Testis (tissue), 5 donors: ENCODE measurements at places on chromosomes 7 and 10. TPM values are rescaled to one million over a fixed set of nuclear protein-coding genes. Genes with fewer than 3 reads are reported as not detected.

DNA sequence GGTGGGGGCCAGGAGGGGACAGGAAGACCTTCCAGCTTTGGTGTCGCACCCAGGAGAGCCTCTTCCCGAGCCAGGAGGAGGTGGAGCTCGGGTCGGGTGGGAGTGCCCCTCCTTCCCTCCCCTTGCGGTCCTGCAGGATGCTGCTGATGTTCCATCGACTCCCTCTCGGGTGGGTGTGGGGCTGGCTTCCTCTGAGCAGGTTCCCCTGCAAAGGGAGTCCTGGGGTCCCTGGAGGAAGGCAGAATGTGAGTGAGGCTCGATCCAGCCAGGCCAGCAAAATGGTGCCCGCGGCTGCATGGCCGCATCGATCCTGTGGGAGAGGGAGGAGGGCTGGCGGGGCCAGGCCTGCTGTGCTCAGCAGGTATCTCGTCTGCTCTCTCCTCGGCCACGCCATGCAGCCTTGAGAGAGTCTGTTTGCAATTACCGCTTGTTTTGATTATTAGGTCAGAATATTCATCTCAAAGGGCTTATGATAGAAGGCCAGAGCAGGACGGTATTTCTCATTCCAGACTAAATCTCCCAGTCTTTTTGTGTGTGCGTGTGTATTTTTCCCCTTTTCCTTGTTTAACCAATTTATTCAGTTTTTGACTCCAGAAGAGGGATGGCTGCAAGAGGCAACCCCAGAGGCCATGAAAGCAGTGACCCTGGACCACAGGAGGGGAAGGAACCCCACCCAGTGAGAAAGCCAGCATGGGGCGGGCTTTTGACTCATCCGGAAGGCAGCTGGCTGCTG is 137.3 kb upstream of the ZMIZ1 start:
- peak; percentile 65 for DNase-seq

NRCAM gene
- 7.6 TPM for total RNA-seq

DNA sequence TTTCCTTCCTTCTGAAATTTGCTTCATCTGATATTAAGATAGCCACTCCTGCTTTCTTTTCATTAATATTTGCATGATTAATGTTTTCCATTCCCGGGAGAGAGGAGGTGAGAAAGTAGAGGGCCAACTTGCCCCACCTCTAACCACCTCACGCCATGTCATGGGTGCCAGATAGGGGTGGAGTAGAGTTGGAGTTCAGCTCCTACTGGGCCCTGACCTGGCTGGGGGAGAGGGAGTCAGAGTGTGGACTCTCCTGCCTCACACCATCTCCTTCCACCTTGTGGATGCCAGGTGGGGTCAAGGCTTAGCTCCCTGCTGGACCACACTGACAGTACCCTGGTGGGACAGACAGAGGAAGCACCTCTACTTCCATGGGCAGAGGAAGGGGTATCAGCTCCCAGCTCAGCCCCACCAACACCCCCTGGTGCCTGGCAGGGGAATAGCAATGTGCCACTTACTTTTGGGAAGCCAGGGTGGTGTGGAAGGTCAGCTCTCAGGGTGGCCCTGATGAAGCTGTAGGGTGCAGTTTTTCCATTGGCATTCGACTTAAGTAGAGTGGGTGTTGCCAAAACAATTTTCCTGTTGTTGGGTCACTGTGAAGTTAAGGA is 28.0 kb downstream of the CHST12 start:
- no peak for DNase-seq

C10orf53 gene
- 33.5 TPM for total RNA-seq

DRGX gene
- not detected for total RNA-seq

DNA sequence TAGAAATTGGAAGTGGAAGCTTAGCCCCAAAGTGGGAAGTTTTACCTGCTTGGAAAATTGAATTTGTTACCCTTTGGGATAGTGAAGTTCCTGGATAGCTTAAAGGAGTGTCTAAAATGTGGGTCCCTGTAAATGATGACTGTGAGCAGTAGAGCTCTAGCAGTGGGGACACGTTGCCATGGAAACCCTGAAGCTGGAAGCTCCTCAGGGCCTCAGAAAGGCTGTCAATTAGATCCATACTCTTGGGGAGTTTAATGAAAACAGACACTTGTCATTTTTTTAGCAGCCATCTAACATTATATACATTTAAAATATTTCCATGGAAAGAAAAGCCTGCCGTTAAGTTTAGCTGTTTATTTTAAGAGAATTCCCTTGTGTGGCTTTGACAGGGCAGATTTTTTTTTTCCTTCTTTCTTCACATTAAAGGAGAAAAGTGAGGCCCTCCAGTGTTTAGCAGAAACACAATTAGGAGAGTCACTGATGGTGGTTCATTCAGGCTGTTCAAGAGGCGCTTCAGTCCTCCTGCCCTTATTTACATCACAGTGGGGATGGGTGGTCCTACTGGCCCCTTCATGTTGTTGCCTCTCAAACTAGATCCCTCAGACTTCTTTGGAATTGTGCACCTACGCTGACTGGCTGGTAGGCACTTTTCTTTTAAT is 518.4 kb downstream of the CCSER2 start:
- no peak for DNase-seq

GRCh38 chr7:36653663-36654355 is 70.5 kb downstream of the AOAH start:
- DNase-seq, result no peak

PITX3 gene
- 0.74 TPM for total RNA-seq

TSPAN15 gene
- total RNA-seq, result 37.5 TPM

DNA sequence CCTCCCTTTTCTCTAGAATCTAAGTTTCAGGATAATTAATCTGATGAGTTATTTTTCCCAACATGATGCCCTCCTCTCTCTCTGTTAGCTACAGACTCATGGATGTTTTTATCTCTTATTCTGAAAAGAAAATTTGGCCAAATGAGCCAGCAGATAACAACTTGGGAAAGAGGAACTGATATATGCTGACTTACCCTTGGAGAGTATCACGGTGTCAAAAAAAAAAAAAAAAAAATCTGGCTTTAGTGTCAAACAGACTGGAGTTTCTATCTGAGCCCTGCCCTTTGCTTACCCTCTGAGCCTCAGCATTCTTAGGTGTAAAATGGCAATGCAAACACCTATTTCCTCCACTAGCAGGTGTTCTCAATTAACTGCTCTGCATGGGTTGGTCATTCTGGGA is 190.4 kb downstream of the AHR start:
- no peak for DNase-seq

- no peak for DNase-seq
These were observed 62.7 kb downstream of the MAD1L1 start for GRCh38 chr7:2169923-2170575.

DNA sequence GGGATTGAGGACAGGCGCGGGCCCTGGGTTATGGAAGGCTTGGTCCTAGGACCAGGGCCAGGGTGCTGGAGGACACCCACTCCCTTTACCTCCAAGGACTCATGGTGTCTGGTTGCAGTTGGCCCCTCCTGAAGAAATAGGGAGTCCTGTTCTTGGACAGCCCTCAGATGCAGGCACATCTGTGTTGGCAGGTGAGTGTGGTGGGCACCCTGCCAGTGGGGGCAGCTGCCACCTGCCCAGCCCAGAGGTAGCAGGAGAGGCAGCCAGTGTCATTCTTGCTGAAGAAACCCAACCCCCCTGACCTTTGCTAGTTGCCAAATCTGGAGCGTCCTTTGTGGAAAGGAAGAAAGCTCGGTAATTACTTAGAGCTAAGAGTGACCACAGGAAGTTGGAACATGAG is 8.3 kb downstream of the GALNT17 start:
- no peak for DNase-seq

GRCh38 chr10:14952851-14953423 is 959 bp downstream of the DCLRE1C start:
- no peak for DNase-seq

DNA sequence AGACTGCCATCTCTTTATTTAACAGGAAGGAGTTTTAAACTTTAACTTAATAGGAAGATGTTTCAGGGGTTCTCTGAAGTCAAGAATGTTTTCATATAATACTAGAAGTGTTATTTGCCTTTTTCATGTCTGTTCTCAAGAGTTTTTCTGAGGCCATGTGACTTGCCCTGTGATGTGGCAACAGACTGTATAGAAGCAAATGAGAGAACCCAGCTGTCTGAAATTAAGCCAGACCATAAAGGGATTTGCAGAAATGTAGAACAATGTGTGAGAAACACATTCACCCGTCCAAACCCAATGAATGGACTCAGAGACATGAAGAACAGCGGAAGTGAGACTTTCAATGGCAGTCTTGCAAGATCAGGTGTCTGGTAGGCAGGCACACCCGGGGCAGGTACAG is 23.8 kb downstream of the MAPK8 start:
- no peak for DNase-seq

LRRC4 gene
- total RNA-seq, result 10.2 TPM

MEST gene
- 36.5 TPM for total RNA-seq

GRCh38 chr10:128631801-128632241 is 505.6 kb upstream of the MKI67 start:
- no peak for DNase-seq

POMZP3 gene
- 35.0 TPM for total RNA-seq

DNA sequence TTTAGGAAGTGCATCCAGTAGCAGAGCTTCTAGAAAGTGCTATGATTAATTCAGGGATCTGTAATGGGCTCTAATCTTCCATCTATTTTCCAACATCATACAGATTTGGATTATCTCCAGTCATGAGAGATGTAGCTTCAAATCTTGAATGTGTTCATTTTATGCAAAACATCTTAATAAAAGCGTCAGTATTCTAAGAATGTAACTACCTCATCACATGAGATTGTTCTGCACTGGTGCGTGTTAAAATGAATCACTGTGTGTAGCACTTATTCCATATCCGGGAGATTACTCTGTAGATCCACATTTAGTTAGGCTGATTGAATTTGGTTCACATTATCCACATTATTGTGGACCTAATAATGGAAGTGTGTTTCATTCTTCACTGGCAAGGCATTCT is 344.9 kb upstream of the CHRM2 start:
- no peak for DNase-seq

DNA sequence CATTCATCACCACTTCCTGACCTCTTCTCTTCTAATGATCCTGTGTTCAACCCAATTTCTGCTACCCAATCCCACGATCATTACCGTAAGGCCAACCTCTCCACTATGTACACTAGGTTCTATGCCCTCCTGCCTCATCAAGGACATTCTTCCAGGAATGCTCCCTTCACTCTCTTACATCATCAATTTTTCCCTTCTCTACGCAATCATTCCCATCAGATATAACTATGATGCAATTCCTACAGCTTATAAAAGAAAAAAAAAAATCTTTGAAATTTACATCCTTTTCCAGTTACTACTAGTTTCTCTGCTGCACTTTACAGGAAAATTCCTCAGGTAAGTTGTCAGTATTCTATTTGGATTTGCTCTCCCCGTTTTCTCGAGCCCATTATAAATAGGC is 30.8 kb upstream of the GPR22 start:
- DNase-seq, result no peak

DNA sequence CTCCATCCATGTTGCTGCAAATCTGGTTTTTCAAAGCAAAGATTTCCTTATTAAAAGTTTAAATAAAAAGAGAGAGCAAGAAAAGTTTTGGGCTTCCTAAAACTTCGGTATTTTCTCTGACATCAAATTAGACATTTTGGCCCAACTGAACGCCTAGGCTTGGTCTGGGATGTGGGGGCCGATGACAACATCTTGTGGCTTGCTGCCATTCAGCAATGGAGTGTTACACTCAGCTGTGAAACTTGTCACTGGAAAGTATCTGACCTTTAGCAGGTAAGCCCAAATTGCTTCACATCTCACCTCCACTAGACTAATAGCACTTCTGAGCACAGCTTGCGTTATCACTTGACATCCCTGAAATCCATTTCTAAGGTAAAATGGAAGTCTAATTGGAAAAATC is 320.6 kb downstream of the GATA3 start:
- no peak for DNase-seq

- no peak for DNase-seq
These were observed 184.5 kb upstream of the SHH start for GRCh38 chr7:155996718-155997280.

DNA sequence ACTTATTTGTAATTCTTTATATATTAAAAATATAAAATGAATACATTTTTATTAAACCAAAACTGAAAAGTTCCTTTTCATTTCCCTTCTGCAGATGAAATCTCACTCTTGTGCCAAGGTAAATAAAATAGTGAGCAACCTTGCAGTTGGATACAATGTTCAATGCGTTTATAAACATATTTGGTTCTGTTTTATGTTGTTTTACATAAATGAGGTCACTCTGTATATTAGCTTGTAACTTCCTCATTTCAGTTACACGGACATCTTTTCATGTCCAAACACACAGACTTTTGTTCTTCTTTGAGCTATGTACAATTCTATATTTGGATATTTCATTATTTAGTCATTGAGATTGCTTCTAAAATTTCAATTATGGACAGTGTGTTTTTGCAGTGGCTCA is 107.7 kb downstream of the BBS9 start:
- DNase-seq, result no peak

GPR85 gene
- 2.8 TPM for total RNA-seq

ITGA8 gene
- total RNA-seq, result 0.68 TPM

DNA sequence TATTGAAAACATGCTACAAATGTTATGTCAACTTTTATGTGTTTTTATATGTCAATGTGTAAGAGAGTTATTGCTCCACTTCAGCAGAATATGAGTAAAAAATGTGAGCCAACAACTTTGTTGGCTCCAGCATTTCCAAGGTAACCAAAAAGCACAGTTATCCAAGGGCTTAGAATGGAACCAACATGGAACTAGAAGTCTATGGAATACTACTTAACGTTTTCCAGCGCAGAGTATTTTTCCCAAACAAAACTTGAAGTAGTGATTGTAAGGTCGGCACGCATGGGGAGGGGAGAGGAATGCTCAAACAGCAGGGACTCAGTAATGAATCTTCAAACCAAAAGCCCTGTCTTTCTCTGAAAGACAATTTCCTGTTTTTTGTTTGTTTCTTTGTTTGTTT is 45.0 kb upstream of the TSPAN13 start:
- DNase-seq, result no peak

ADAMTS14 gene
- 0.63 TPM for total RNA-seq

- DNase-seq, result peak; percentile 66
These were observed 51.1 kb downstream of the CPEB3 start for GRCh38 chr10:92239600-92240288.

DNA sequence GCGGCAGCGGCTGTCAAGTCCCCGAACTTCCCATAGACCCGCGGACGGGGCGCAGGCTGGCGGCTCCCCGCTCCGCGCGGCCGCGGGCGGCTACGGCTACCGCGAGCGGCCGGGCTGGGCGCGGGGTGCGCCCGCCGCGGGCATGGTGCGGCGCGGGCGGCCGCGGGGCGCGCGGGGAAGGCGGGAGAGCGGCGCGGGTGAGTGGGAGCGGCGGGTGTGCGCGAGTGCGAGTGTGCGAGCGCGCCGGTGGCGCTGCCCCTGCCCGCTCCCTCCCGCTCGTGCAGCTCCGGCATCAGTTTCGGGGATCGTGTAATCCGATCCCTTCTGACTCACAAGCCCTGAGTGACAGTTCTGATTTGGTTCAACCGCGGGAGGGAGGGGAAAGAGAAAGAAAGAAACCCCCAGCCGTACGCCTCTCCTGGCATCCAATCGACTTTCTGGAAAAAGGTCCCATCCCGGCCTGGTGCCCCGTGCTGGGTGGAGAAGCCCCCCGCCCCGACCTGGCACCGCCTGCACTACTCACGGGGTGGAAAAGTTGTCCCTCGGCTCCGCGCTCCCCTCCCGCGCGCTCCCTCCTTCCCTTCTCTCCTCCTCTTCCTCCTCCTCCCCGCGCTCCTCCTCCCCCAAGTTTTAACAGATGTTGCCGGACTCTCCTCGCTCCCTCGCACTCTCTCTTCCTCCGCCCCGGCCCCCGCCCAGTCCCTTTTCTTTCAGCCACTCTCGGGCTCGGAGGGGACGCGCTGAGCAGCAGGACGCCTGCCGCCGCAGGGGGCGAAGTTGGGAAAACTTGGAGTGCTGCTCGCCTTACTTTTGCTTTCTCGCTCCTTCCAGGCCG is at the start of gene GLI3:
Gene GLI3 (minus strand): TSS at position 234 of the 835 bp plus-strand sequence. CDS start 13,956 bp downstream, outside the sequence.
- peak; percentile 83 for DNase-seq

- DNase-seq, result no peak
These were observed 379.0 kb upstream of the FZD8 start for GRCh38 chr10:36021096-36021495.
